Germinal center (tissue), 1 donor: ENCODE measurements at places on chromosomes 7 and 10.

GRCh38 chr7:101125989-101126650 is 784 bp upstream of the SERPINE1 start:
- DNase-seq = peak; percentile 18

GRCh38 chr7:115274-115911 is 77.0 kb upstream of the FAM20C start:
- no peak for DNase-seq

- no peak for DNase-seq
Measured at GRCh38 chr10:34171957-34172527, 643.1 kb downstream of the PARD3 start.

DNA sequence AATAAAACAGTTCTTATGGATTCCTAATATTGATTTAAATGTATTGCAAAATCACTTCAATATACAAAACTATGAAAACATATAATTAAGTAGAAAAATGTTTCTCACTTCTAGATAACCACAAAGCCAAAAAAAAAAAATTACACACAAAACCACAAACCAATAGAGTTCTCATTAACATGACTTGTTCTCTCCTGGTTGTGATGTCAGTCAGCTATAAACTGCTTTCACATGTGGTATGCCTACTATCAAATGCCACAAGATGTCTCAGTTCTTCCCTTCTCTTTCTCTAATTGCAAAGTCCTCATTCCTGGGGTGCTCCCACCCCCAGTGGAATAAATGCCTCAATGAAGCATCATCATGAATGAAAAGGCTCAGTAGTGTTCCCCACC is 16.6 kb downstream of the GNAI1 start:
- no peak for DNase-seq

- DNase-seq = no peak
Measured at GRCh38 chr10:73234695-73235094, 12.4 kb downstream of the DNAJC9 start.
